ENCODE measurements at places on chromosomes 3 and 15.

DNA sequence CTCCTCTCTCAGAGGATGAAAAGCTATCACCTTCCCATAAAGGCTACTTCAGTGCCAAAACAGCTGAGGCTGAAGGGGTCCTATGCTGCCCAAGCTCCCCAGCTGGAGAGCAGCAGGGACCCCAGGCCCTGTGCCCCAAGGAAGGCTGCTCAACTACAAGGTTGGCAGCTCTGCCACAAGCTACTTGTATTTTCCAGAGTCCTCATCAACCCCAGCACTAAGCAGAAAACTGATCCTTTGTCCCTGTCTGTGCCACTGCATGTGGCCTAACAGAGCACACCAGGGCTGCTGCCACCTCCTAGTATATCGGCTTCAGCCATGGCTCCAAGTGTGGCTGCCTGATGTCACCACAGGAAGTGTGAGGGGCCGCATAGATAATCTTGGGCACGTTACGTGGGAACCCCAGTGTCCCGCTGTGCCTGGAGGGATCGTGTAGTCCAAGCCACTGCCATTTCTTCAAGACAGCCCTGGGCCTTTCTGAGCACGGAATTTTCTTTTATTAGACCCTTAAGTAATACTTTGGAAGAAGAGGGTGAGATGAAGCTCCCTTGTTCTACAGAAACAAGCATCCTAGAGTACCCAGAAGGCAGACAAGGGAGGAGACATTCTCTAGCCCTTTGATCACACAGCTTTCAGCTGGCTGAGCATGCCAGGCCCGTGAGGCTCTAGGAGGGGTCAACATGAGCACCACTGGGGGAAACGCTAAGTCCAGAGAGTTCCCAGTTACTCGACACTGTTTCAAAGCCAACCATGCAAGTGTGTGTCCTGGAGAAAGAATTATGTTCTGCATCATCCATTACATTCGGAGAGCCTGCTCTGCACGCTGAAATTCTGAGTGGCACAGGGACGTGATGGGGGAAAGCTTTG is 60.7 kb downstream of the CAPN7 start:
- DNase-seq = no peak

GRCh38 chr15:76994971-76995945 is at the start of gene PSTPIP1:
PSTPIP1 (plus strand) TSS chr15:76995126; CDS start chr15:76995574, 448 bp downstream.
- DNase-seq = no peak

DNA sequence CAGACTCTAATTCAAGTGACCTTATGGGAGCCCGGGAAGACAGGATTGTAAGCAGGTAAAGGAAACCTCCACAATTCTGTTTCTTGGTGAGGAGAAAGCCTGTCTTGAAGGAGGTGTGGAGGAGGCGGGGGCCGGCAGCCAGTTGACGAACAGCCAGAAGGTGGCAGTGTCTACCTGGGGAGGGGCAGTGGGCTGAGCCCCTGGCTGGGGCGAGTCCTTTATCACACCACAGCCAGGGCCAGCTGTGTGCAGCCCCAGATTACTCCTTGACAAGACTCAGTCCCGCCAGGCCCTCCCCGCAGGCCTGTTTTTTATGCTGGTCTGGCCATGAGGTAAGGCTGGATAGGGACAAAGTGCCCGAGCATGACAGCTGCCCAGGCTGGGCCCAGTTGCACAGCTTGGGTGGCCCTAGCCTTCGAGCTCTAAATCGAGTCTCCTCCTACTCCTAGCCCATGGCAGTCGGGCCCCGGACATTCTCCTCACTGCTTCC is 40.9 kb upstream of the IDH2 start:
- DNase-seq = peak; percentile 34

DNA sequence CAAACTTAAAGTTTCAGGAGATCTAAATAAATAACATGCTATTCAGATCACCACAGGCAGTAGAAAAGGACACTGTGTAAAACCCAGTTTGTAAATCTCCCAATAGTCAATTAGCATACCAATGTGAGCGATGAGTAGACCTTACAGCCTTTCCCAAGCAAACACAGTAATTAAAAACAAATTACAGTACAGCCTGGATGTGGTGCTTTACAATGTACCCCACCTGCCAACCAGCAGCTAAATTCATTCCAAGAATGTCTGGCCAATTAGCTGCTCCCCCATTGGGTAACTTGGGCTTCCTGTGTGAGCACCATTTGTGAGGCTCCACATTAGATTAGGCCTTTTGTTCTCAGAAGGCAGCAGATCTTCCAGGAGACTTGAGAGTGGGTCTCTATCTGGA is 635.0 kb downstream of the TBL1XR1 start:
- no peak for DNase-seq

DNA sequence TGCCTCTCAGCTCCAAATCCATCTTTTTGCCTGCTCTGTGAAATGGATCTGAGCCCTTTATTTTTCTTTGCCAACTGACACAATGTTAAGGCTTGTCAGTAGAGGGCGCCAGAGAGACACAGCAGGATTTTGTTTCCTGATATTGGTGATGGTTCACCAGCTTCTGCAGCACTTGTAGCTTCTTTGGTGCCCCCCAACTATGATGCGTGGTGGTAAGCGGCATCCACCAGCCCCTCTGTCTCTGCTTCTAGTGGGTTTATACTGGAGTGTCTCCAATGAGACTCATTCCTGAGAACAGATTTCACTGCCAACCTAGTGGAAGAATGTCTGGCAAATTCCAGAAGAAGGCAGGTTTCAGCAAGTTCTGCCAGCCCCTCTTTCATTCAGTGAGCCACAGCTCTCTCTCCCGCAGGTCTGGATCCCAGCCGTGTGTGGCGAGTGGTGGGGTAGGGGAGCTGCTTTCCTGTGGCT is 471.9 kb upstream of the FRG2C start:
- DNase-seq = peak; percentile 0

DNA sequence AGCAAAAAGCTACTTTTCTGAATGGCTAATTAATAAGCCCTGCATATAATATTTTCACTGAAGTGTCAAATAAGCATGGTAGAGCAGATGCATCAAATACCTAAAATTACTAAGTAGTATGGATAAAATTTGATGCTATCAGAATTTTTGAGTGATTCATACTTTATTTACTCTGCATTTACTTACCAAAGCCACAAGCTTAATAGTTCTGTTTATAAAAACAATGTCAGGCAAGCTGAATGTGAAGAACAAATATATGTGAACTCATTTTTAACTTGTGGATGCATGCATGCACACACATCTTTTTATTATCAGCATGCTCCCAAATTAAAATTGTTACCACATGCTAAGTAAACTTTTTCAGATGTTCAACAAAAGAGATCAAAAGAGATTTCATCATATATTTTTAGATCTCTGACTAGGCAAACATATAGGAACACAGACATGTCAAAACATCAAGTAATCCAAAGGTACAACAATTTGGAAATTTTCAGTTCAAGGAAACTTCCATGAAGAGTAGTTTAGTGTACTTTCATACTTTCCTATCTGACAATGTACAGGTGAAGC is 969.4 kb downstream of the ROBO1 start:
- DNase-seq = no peak

DNA sequence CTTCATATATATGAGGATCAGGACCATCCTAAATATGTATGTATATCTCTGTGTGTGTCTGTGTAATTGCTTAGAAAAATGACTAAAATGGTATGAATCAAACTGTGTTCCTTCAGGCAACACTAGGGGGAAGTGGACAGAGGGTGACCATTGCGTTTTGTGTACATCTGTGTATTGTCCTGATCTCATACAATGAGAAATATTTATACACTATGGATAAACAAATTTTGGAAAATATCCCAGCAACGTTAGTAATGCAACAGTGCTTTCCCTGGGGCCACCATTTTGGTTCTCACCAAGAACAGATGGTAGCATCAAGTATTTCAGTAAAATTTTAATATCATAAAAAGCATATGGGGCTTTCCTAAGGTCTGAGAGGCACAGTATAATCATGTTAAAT is 130.1 kb downstream of the PTPRG start:
- no peak for DNase-seq

- peak; percentile 90 for DNase-seq
These were observed 20.2 kb upstream of the PPM1L start for GRCh38 chr3:160735826-160736225.

- DNase-seq = no peak
These were observed 1278.0 kb upstream of the GBE1 start for GRCh38 chr3:83039422-83039821.

DNA sequence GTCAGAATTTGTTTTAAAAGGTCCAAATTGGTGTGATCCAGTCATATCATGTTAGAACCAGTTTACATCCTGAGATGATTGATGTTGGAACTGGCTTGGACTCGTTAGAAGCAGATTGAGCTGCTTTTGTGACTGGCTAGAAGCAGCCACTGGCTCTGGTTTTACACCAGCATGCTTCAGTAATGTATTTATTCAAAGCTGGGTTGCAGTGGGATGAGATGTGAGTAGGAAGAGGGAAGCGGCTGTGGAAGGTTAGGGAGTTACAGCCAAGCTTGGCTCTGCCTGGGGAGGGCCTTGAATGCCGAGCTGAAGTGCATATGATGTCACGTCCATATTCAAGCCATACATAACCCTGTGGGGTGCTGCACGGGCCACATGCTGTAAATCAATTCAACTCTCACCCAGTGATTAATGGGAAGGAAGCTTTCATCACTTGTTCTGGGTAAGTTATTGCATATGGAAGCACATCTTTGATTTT is 104.0 kb upstream of the SMAD3 start:
- DNase-seq = no peak

DNA sequence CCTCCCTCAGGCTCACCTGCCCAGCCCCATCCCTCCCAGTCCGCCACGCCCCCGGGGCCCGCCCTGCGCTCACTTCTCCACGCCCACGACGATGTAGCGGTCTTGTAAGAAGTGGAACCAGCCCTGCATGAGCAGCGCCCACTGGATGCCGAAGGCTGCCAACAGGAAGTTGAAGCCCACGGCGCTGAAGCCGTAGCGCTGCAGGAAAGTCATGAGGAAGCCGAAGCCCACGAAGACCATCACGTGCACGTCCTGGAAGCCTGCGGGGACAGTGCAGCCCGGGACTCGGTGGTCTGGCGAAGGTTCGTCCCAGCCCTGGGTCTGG is 9.7 kb downstream of the RHCG start:
- DNase-seq = peak; percentile 11

- DNase-seq = no peak
These were observed 12.2 kb downstream of the TBL1XR1 start for GRCh38 chr3:177185035-177185574.

- no peak for DNase-seq
These were observed 144.1 kb downstream of the ALDH1A2 start for GRCh38 chr15:57921371-57921770.

- DNase-seq = peak; percentile 51
These were observed 190.7 kb upstream of the NDN start for GRCh38 chr15:23877502-23878412.
